ENCODE measurements at places on chromosomes 5 and 9.

GRCh38 chr5:5320062-5320805 lies 102.2 kb upstream of the ICE1 start:
- DNase-seq, result no peak

GRCh38 chr9:134234001-134234660 lies 69.8 kb upstream of the RNU6ATAC start:
- DNase-seq, result no peak

GRCh38 chr9:137236936-137237421 lies 4.1 kb upstream of the TUBB4B start:
- no peak for DNase-seq

GRCh38 chr5:68683632-68684036 lies 410.2 kb upstream of the SLC30A5 start:
- no peak for DNase-seq

DNA sequence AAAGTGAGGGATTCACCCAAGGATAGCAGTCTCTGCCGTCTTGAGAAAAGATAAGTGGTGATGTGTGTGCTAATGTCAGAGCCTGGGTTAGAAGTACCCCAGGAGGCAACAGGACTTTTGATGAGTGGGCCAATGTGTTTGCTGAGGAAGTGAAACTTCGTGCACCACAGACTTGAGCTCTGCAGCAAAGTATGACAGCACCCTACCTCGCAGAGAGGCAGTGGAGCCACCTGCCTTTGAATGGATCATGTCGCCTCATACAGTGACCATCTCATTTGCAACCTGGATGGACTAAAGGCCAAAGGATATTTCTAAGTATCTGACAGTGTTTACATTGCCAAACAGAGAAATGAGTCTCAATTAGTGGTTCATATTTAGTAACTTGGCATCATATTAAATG lies 593.9 kb upstream of the GRAMD2B start:
- no peak for DNase-seq

DNA sequence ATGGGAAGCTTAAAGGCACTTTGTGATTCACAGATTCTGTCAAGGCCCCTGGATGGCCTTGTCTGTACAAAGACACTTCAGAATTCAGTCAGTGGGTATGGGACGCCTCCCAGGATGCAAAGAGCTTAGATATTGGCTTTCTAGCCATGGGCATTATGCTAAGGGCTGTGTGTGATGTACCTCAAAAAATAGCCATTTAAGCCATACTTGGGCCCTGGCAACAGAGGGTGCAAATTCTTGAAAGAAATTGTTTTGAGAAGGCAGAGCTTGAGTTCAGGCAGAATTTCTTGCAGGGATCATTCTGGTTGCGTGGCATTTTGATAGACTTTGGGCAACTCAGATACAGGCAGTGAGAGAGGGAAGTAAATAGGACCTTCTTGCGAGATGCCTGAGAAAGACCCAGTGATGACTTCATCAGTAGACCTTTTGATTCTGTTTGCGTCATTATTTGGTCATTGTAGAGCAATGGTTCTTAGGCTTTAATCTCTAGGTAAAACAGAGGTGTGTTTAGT lies 3.9 kb downstream of the CYFIP2 start:
- DNase-seq, result no peak

- no peak for DNase-seq
These were observed 458.5 kb downstream of the MAT2B start for GRCh38 chr5:163963881-163964280.
